HS-5 (cell line): ENCODE measurements at places on chromosomes 3 and 15.

GRCh38 chr3:123755501-123755900 is 128.6 kb downstream of the MYLK start:
- DNase-seq, result no peak

DNA sequence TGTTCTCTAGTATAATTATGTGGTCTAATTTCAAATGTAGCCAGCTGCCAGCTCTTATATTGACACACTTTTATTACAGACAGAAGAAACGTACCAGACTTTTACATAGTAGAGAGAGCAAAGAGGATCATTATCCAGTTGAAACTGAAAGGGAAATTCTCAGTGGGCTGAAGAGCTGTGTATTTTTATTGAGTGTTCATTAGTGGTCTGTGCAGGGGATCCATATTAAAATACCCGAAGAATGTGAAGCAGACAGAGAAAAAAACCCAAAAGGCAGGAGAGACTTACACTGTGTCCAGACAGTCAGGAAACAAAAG is 41.3 kb downstream of the MYRIP start:
- DNase-seq, result no peak

- DNase-seq, result no peak
Measured at GRCh38 chr15:42736178-42736792, 643 bp downstream of the CDAN1 start.

DNA sequence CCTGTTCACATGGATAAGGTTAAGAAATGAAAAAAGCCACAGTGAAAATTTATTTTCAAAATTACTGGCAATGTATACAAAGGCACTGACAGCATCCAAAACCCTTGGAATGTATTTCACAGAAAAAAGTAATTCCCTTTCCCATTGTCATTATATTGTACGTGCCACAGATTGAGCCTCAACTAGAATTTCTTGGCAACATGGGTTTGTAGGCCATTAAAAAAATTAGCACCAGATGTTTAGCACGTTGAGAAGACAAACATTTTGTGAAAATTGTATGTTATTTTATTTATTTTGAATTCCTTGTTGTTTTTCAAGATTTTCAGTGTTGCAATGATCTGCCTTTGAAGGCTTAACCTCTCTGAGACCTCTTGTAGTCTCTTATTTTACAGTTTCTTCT is 76.3 kb upstream of the EPHB3 start:
- DNase-seq, result no peak

DNA sequence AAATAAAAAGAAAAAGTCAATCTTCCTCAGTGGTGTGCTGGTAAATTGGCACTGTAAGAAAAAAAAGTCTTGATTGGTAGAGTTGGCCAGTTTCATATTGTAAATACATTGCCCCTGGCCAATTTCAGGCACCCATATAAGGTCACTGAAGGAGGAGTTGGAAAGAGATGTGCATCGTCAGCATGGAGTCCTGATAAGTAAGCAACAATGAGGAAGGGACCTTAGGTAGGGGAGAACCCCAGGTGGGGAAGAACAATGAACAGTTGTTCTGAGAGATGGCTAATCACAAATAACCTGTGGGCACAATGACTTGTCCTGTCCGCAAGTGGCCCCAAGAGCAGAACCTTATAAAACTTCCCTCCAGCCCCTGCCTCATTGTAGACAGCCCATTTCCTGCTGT is 8.6 kb upstream of the CYP8B1 start:
- DNase-seq, result no peak

DNA sequence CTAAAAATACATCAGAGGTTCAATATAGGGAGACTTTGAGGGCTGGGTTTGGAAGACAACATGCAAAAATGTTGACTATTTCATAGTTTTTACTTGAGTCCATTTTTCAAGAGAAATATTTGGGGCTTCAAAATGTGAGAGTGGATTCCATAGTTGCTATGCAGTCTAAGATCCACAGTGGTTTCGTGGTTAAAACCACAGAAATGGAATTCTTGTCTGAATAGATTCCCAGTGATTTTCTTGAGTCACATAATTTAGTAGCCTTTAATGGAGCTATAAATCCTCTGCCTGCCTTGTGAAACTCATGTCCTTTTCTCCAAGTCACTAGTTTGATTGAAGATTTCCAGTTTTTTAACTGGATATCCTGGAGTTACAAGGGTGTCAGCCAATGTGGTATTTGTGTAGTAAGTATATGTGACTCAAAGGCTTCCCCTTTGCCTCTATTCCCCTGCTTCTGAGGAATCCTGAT is 94.7 kb upstream of the RBMS3 start:
- peak; percentile 95 for DNase-seq

DNA sequence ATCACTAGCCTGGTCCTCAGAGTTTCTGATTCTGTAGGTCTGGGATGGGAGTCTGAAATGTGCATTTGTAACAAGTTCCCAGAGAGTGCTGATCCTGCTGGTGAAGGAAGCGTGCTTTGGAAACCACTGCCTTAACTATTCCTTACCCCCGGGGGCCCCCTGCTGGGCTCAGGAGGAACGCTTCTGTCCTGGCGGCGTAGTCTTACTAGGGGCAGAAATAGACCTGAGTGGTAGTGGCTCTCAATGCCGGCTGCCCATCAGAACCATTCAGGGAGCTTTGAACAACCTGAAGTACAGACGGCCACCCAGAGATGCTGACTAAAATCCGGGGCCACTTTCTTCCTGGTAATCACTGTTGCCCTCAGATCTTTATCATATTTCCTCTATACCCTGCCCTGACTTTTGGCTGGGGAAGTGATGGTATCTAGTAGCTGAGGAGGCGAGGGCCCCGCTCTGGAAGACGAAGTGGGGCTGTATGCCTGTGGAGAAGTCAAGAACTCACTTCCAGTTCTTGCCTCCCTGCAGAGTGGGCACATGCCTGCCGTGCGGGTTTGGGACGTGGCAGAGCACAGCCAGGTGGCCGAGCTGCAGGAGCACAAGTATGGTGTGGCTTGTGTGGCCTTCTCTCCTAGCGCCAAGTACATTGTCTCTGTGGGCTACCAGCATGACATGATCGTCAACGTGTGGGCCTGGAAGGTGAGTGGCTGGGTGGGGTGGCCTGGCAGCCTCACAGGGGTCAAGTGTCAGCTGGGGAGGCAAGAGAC is 16.3 kb upstream of the JMJD7 start:
- no peak for DNase-seq

GRCh38 chr3:13051066-13051465 is 22.2 kb downstream of the IQSEC1 start:
- DNase-seq, result no peak

- no peak for DNase-seq
Measured at GRCh38 chr15:62785881-62786828, 256.4 kb upstream of the TPM1 start.

- DNase-seq, result no peak
Measured at GRCh38 chr3:62954580-62954979, 79.4 kb upstream of the CADPS start.

DNA sequence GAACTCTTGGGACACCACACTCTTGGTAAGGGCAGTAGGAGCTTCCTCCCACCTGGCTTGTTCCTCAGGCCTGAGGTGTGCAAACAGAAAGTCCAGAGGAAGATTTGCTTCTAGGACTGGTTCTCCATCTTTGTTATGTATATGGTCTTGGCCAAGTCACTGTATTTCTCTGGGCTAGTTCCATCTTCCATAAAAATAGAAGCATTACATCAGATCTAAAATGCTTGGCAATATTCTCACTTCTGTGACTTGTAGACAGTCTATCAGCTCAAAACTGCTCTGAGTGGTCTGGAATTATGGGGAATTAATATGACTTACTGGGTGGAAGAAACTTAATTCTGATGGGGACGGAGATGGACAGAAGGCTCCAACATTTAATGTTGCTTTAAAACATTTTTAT is 55.2 kb downstream of the TMEM108 start:
- DNase-seq, result no peak

DNA sequence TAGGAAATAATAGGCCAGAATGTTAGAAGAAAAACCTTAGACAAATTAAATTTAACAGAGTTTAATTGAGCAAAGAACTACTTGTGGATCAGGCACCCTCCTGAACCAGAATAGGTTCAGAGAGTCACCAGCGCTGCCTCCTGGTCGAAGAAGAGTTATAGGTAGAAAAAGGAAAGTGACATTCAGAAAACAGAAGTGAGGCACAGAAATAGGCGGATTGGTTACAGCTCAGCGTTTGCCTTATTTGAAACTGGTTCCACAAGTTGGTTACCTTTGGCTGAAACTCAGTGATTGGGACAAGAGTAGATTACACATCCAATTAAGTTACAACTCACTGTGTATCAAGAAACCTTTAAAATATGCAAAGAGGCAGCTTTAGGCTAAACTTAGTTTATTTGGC is 4.4 kb downstream of the AADAC start:
- DNase-seq, result no peak

DNA sequence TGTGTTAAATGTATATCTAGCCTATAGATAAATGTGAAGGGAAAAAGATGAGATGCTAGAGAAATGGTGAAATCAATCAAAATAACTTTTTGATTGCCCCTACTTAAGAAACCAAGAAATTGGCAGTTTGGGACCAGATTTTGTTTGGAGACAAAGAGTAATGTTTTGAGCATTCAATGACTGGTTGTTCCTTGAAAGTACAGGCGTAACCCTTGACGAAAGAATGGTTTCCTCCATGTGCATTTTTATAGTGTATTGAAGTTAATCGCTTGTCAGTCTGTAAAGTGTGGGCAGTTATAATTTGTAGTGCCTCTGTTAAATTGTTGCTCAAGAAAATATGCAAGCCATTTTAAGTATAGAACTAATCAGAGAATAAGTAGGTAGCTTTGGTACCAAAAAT is 1.2 kb downstream of the KIF23 start:
- DNase-seq, result no peak

GRCh38 chr15:73687351-73687750 is 3.2 kb downstream of the CD276 start:
- DNase-seq, result no peak

DNA sequence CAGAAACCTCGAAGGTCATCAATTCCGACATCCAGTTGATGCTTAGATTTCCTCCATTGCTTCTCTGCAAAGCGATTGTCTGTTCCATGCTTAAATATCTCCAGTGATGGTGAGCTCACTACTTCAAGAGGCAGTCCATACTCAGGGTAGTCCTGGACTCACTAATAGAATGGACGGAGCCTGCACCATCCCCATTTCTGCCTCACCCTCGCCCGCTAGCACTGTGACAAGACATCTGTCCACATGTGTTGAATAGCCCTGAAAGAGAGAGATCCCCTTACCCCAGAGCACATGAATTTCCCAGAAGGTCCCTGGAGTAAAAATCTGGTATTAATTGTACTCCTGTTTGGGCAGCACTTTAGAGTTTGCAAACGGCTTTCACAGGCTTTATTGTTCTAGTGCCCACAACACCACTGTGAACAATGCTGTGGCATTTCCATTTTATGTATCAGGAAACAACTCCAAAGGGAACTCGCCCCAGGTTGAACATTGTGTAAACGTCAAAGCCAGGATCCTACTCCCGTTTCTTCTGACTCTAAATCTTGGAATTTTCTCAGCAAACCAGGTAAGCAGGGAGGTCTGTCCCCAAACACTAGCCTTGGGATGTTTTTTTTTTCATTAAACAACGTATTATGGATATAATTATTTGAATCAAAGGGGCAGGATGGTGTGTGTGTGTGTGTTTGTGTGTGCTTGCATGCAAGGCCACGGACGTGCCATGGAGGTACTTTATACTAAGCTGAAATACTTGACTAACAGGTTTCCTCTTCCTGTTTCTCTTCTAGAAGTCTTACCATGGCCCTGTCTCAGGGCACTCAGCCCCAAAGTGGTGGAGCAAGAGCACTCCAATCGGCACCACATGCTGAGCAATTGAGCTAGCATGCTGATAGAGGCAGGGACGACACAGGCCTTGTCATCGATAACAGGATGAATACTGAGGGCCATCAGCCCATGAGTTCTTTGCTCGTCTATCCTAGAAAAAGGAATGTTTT is 198.3 kb downstream of the OPA1 start:
- DNase-seq, result no peak

- DNase-seq, result no peak
Measured at GRCh38 chr3:89876116-89876515, 768.7 kb downstream of the EPHA3 start.

DNA sequence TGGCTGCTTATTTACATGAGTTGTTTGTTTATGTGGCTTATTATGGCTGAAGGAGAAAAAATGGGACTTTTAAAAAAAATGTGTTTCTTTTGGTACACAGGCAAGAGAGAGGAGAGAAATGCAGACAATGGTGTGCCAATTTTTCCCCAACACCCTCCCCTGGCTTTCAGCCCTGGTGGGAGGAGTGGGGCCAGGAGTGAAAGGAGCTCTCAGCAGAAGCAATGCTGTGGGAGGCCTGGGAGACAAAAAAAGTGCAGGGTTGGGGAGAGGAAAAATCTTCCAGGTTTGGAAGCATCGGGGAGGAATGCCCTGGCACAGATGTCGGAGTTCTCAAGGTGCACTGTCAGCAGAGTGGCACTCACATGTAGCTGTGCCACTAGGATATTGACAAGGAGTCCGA is 117.7 kb upstream of the FOXB1 start:
- DNase-seq, result no peak

- no peak for DNase-seq
Measured at GRCh38 chr15:29936353-29937049, 114.2 kb upstream of the TJP1 start.

GRCh38 chr3:46065750-46066256 is 38.5 kb upstream of the XCR1 start:
- no peak for DNase-seq

DNA sequence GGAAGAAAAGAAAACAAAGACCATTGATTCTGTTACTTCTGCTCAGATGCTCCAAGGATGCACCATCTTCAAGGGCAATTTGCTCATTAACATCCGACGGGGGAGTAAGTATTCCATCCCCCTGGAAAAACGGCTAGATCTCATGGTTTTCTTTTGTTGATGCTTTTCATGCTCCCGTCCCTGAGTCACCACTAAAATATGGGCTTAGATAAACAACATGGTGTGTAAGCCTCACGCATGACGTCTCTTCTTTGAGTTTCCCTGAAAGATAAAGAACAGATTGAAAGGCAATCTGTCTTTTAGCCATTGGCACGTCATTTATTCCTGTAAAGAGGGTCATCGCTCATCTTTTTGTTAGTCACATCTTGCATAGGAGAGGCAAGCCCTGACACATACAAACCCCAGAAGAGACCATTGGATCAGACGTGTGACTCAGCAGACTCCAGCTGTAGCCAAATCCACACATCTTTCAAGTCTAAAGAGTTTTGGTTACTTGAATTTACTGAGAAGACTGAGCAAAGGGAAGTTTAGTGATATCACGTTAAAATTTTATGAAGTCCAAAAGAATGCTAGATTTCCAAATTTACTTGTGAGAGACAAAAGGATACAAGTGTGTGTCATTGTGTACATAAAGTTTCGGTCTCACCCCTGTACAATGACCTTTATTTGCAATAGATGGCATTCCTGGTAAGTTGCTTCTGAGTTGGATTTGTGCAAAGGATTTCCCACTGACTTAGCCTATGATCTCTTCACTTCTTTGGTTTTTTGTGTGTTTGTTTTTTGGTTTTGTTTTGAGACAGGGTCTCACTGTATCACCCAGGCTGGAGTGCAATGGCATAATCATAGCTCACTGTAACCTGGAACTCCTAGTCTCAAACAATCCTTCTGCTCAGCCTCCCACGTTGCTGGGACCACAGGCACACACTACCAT is 110.5 kb downstream of the PGPEP1L start:
- peak; percentile 99 for DNase-seq

GRCh38 chr3:161890147-161890625 is 393.6 kb downstream of the OTOL1 start:
- DNase-seq, result peak; percentile 88

- DNase-seq, result no peak
Measured at GRCh38 chr15:49255966-49256759, 86.1 kb downstream of the GALK2 start.
